Activated CD4-positive, alpha-beta T cell treated with anti-CD3 and anti-CD28 coated beads for 24 hours (primary cell): ENCODE measurements at places on chromosomes 1 and 21.

- no peak for DNase-seq
Observed at GRCh38 chr1:172867216-172867818, 183.4 kb downstream of the TNFSF18 start.

- no peak for DNase-seq
Observed at GRCh38 chr1:174800876-174801275, 198.9 kb upstream of the CACYBP start.

GRCh38 chr1:234647245-234647644 lies 37.3 kb upstream of the IRF2BP2 start:
- no peak for DNase-seq

- no peak for DNase-seq
Observed at GRCh38 chr1:7269525-7269924, 484.3 kb downstream of the CAMTA1 start.

DNA sequence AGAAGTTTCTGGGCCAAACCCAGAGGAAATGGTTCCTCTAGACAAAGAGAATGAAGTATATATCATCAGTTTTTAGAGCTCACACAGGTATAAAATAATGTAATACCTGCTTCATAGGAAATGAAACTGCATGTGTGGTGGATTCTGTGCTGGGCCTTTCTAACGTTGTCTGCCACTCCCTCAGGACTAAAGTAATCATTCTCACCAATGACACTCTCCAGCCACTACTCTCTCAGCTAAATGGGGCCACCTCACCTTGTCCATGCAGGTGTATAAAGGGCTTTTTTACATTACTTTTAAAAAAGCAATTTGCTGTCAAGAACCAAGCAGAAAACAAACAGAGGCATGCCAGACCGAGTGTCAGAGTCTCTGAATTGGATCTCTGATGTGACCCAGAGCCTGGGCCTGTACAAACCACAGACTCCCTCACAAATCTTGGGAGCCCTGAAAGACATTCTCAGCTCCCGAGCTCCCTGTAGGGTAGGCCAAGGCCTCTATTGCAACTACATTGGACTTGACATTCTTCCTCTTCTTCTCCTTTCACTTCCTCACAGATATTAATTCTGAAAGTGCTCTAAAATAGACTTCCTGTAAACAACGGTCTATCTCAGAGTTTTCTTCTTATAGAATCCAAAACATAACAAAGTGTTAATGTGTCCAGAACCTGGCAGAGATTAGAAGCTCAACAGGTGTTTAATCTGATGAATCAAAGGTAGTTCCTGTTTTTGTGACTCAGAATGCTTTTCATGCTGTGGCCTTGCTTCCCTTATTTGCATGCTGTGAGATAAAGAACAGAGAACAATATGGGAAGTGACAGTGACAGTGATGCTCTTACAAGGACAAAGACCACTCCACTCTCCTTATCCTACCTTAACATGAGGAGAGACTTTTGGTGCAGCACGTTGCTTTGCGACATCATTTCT lies 8.6 kb downstream of the AIM2 start:
- DNase-seq = no peak

GRCh38 chr1:54273795-54274163 lies 73.8 kb downstream of the MRPL37 start:
- no peak for DNase-seq

- DNase-seq = no peak
Observed at GRCh38 chr1:225486856-225487255, 59.0 kb upstream of the LBR start.

- no peak for DNase-seq
Observed at GRCh38 chr1:3345792-3346191, 108.7 kb upstream of the ARHGEF16 start.

GRCh38 chr1:34898330-34898761 lies 31.1 kb downstream of the DLGAP3 start:
- no peak for DNase-seq

DNA sequence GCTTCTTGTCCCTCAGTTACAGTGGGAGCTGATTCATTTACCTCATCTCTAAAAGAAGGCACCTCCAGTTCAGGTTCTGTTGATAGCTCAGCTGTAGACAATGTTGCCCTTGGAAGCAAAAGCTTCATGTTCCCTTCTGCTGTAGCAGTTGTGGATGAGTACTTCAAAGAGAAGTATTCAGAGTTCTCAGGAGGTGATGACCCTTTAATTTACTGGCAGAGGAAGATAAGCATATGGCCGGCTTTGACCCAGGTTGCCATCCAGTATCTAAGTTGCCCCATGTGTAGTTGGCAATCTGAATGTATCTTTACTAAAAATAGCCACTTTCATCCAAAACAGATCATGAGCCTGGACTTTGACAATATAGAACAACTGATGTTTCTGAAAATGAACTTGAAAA lies 4.5 kb downstream of the ZBED6 start:
- DNase-seq = no peak

DNA sequence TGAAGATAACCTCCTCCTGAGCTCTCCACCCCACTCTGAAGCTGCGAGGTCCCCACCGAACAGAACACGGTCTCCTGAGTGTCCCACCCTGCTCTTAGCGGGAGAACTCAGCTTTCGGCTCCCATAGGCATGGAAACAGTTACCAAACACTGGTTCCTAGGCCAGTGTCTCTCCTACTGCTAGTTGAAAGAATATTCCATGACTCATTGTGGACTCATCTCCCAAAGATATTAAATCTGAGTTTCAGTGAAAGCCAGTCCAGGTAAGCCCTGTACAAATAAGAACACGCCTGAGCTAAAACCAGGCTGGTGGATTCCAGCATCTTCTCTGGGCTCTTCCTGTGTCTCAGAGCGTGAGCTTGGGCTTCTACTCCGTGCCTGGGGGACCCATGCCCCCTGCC lies 107.5 kb upstream of the CLDN14 start:
- DNase-seq = no peak

GRCh38 chr1:163361123-163361934 lies 39.6 kb downstream of the NUF2 start:
- DNase-seq = no peak

DNA sequence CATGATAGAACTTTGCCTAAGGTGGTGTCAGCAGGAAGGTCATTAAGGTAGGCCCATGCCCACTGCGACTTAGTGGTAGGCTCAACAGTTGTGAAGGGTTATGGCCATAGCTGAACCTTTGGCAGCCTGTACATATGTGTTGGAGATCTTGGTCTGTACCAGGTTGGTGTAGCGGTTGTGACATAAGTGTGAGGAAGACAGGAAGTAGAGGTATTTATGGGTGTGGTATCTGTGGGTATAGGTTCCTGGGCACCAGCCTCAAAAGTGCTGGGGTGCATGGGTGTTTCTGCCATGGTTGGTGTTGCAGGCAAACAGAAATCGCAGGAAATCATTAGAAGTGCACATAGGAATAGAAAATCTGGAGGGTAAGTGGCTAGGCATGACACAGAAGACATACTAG lies 18.6 kb upstream of the LRIF1 start:
- no peak for DNase-seq

GRCh38 chr21:45132841-45133573 lies 58.6 kb downstream of the ADARB1 start:
- DNase-seq = no peak

GRCh38 chr1:53698384-53698980 lies 40.5 kb downstream of the GLIS1 start:
- DNase-seq = no peak

- DNase-seq = no peak
Observed at GRCh38 chr1:99170516-99170915, 93.8 kb upstream of the PLPPR4 start.

GRCh38 chr21:38787461-38788274 lies 18.1 kb upstream of the ETS2 start:
- DNase-seq = no peak

DNA sequence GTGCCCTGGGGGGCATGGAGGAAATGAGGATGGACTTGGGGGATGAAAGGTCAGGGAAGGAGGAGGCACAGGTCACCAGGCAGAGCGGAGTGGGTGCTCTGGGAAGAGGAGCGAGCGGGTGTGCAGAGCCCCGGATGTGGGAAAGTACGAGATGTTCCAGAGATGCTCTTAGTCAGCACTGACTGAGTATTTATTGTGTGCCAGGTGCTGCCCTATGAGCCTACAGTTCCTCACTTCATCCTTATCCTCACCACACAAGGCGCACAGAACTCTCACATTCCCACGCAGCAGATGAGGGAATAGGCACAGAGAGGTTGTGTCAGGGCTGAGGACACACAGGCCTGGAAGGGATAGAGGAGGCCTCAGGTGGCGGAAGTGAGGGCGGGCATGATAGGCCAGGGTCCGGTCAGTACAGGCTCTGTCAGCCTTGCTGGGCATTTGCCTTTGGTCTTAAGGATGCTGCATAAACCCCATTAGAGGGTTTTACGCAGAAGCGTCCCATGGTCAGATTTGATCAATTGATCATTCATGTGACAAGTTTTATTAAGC lies 77.3 kb downstream of the ARHGEF10L start:
- DNase-seq = no peak

GRCh38 chr1:94068096-94068998 lies 52.6 kb downstream of the ABCA4 start:
- DNase-seq = no peak

- no peak for DNase-seq
Observed at GRCh38 chr1:197170538-197170937, 24.1 kb upstream of the ASPM start.

DNA sequence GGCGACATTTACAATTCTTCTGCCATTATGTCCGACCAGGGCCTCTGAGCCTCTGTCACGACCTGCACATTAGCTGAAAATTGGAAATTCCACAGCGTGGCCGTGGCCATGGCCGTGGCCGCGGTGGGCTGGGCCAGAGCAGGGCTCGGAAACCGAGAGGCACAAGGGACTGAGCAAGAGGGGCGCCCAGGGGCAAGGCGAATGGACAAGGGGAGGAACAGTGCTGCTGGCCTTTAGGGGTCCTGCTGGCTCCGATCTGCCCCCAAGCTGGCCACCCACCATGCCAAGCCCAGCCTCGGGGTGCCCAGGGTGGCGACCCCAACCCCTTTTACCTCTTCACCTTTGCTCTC lies 75.0 kb downstream of the TAS1R2 start:
- DNase-seq = no peak

DNA sequence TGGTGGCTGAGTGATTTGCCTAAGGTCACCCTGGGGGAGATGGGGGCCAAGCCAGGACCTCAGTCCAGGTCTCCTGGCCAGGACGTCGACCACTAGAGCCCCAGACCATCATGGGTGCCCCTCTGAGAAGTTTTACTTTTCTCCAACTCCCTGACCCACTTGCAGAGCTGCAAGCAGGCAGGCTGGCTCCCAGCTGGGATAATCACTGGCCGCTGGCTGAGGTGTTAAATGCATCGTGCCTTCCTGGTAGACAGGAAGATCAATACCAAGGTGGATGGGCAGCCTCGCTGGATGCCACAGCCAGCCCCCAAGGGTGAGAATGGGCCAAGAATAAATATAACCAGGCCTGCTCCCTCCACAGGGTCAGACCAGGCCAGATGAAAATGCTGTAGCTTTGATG lies 106.2 kb downstream of the EPHB2 start:
- DNase-seq = no peak

GRCh38 chr1:239815074-239815473 lies 276.6 kb upstream of the FMN2 start:
- DNase-seq = no peak

- no peak for DNase-seq
Observed at GRCh38 chr1:107964336-107965109, 457 bp downstream of the VAV3 start.

DNA sequence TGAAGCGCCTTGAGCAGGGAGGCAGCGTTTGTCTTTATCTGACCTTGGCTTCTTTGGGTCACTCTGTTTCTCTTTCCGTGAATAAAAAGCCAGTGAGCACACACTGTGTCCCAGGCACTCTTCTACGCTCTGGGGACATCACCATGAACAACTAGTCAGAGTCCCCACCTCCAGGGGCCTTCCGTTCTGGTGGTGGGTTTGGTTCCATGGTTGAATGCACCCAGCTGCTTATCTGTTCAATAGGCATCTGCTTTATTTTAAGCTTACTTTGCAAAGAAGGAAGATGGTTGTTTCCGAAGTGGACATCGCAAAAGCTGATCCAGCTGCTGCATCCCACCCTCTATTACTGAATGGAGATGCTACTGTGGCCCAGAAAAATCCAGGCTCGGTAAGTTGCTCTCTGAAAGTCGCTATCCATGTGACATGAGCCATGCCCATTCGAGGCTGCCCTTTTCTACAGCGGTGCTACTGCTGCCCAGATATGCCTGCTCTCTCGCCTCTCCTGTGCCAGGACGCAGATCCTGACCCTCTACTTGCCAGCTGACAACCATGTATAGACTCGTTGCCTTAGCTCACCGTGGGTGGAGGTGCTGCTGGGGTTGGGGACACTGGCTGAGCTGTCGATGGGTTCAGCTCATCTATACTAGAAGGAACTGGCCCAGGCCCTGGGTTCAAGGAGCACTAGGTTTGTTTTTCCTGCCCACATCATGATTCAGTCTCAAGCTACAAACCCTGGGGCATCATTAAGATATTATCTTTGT lies 5.9 kb downstream of the MX1 start:
- no peak for DNase-seq

DNA sequence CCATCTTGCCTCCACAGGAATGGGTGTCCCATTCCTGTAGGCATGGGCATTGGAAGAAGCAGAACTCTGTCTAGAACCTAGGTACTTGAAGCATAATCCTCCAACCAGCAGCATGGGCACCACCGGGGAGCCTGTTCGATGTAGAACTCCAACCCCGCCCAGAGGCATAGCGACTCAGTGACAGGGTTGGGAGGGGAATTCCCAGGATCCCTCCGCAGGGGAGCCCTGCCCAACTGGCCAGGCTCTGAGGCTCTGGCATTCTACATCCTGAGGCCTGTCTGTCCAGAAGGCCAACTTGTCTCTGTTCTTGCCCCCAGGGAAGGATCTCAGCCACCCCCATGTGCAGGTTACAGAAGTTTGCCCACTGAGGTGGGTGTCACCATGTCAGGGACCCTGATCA lies 38.2 kb downstream of the CACNA1S start:
- DNase-seq = no peak

GRCh38 chr1:205275916-205276688 lies 45.4 kb downstream of the NUAK2 start:
- no peak for DNase-seq

DNA sequence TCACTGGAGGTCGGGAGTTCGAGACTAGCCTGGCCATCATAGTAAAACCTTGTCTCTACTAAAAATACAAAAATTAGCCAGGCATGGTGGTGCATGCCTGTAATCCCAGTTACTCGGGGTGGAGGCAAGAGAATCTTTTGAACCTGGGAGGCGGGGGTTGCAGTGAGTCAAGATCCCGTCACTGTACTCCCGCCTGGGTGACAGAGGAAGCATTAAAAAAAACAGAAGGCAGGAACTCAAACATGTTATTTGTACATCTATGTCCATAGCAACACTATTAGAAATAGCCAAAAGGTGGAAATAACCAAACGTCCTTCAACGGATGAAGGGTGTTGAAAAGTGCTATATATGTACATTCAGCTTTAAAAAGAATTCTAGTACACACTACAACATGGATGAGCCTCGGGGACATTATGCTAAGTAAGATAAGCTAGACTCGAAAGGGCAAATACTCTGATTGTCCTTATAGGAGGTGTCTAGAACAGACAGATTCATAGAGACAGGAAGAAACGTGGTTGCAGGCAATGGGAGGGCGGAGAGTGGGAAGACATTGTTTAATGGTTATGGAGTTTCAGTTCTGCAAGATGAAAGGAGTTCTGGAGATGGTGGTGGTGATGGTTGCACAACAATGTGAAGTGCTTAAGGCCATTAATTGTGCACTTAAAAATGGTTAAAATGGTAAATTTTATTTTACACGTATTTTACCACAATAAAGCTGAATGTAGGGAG lies 19.2 kb downstream of the NLRP3 start:
- DNase-seq = no peak

- DNase-seq = no peak
Observed at GRCh38 chr1:103002005-103002404, 106.3 kb downstream of the COL11A1 start.
